ENCODE measurements at places on chromosomes 7 and 10. TPM values are rescaled to one million over a fixed set of nuclear protein-coding genes. Genes with fewer than 3 reads are reported as not detected.

The PNLIPRP1 gene
- not detected for total RNA-seq

The PAX4 gene
- total RNA-seq = not detected

GRCh38 chr7:42886129-42886528 lies 25.7 kb downstream of the C7orf25 start:
- DNase-seq = no peak
- no peaks in the 10 kb centered on the region for H3K27me3 ChIP-seq
- peak overlapping the region; percentile 27 for H3K27ac ChIP-seq
- H3K4me3 ChIP-seq = no peak overlapping the region

GRCh38 chr10:10831085-10831484 lies 186.6 kb upstream of the CELF2 start:
- H3K4me3 ChIP-seq = no peak overlapping the region
- H3K27ac ChIP-seq = peak overlapping the region; percentile 85
- H3K36me3 ChIP-seq = no peaks in the 10 kb centered on the region
- H3K4me1 ChIP-seq = peaks cover 13% of the 10 kb centered on the region
- DNase-seq = peak; percentile 73

DNA sequence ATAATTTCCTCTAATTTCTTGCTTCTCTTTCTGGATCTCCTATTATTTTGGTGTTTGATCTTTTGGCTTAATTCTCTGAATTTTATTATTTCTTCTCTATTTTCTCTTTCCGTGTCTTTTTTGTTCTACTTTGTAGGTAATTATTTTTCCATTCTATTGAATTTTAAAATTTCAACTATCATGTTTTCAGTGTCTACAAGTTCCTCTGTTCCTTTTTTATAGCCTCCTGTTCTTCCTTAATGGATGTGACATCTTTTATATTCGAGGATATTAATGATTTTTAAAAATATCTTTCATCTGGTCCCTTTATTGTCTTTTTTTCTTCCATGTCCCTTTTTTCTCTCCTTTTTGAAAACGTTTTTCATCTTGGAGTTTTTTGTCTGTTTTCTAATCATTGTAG lies 11.1 kb downstream of the CDC123 start:
- H3K4me3 ChIP-seq = no peak overlapping the region
- H3K4me1 ChIP-seq = no peaks in the 10 kb centered on the region
- H3K36me3 ChIP-seq = peaks cover 64% of the 10 kb centered on the region
- no peak overlapping the region for H3K27ac ChIP-seq
- DNase-seq = no peak

The MACROH2A2 gene
- total RNA-seq = 6.5 TPM
